ENCODE measurements at places on chromosomes 7 and 10.

DNA sequence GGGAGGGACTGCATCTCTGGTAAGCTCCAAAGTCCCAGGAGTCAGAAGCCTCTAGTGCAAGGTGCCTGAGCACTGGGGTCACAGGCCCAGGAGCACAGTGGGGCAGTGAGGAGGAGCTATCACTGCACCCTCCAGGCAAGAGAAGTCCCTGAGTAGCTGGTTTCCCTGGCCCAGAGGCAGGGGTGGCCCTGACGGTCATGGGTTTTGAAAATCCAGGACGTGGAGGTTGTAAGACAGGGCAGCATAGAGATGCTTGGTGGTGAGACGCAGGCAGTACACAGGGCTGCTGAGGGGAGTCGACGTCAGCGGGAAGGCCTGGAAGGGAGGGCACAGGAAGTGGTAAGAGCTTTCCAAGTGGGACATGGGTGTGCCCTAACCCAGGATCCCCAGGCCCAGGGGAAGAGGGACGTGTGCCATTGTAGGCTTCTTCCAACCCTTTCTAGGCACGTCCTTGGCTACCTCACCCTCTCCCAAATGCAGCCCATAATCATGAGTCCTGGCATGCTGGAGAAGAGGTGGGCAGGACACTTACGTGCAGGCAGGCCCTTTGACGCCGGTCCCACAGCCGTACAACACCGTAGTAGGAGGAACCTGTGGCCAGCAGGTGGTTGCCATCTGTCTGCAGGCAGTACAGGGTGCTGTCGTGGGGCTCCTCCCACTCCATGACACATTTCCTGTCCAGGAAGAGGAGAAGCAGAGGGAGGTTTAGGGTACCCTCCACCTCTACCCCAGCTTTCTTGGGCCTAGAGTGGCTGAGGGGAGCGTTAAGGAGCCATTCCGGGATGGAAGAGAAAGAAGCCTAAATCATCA is 23.2 kb downstream of the DPCD start:
- DNase-seq, result no peak

DNA sequence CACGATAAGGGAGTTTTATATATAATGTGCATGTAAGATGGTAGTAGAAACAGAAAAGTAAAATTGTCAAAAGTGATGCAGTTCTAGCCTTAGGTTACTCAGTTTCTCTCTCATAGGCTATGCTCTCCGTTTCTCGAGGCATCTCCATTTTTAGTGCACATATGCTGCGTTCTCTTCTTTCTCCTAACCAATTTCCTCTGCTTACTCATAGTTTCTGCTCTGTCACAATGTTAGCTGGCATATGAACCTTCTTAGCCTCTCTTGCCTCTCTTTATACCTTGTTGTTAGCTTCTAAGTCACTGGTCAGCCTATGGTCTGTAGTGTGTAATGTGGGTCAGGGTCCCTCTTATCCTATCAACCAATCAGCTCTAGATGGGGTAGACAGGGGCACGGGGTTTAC is 280.6 kb upstream of the ETV1 start:
- DNase-seq, result no peak

DNA sequence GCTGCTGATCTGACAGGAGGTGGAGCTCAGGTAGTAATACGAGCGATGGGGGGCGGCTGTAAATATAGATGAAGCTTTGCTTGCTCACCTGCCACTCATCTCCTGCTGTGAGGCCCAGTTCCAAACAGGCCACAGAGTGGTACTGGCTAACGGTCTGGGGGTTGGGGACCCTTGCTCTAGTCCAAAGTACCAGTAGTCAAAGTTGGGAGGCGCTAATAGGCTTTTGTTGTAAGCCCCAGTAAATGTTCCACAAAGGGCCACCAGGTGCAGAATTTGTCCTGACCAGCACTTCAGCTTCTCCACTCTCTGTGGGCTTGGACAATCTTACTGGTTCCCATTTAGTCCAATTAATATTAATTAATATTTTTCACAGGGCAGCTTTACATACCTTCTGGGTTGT is 206.6 kb downstream of the ACTR3B start:
- no peak for DNase-seq

DNA sequence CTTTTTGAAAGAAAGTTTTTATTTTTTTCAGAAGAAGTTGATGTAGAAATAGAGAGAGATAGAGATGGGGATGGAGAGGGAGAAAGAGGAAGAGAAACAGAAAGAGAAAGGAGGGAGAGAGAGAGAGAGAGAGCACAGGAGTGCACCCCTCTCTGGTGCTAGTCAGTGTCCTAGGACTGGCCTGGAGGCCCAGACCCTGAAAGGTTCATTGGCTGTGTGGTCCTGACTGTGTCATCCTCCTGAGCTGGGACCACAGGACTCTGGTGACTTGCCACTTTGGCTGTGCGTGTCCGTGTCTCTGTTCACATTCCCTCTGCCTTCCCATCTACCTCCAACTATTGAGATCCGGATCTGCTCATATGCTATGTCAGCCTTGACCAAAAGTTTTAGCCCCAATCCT is 62.1 kb upstream of the SHH start:
- DNase-seq, result no peak

- no peak for DNase-seq
Measured at GRCh38 chr7:111103136-111103535, 12.2 kb downstream of the LRRN3 start.

GRCh38 chr7:99098286-99098823 is 45.6 kb downstream of the SMURF1 start:
- DNase-seq, result no peak

DNA sequence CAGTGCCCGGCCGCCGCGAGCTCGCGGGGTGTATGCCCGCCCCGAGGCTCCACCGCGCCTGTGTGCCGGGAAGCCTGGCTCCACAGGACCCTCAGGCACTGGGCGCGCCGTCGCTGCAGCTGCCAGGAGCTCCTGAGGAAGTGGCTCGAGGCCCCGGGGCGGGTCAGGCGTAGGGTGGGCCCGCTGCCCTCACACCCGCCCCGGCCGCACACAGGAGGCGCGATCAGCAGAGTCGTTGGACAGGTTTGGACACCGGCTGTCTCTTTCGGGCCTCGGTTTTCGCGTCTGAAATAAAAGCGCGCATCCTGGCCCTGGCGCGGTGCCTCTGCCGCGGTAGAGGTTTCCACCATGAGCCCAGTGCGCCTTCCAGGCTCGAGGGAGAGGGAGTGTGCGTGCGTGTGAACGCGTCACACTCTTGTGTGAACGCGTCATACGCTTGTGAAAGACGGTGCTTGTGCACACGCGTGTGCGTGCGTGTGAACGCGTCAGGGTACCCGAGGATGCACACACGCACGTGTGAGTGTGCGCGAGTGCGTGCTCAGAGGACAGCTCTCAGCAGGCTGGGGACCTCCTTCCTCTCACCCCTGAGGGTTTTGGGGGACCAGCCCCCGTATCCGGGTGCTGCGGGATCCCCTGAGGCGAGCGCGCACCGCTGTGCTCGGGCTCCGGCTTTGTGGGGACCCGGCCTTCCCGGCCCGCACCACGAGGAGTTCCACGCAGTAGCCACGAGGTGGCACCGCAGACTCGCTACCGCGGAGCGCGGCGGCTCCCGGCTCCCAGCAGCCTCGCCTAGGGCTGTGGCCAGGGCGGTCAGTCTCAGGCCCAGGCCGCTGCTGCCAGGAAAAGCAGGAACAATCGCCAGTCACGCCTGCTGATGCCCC is 83.8 kb downstream of the BMS1 start:
- peak; percentile 27 for DNase-seq

GRCh38 chr10:71549766-71550533 is 153.2 kb downstream of the CDH23 start:
- no peak for DNase-seq

GRCh38 chr7:14236834-14237233 is 247.4 kb upstream of the ETV1 start:
- DNase-seq, result no peak

GRCh38 chr7:121180436-121181063 is 148.2 kb upstream of the WNT16 start:
- no peak for DNase-seq

- DNase-seq, result no peak
Measured at GRCh38 chr7:25427721-25428120, 199.4 kb upstream of the NPVF start.

GRCh38 chr10:93390306-93391090 is 91.6 kb downstream of the MYOF start:
- DNase-seq, result no peak

DNA sequence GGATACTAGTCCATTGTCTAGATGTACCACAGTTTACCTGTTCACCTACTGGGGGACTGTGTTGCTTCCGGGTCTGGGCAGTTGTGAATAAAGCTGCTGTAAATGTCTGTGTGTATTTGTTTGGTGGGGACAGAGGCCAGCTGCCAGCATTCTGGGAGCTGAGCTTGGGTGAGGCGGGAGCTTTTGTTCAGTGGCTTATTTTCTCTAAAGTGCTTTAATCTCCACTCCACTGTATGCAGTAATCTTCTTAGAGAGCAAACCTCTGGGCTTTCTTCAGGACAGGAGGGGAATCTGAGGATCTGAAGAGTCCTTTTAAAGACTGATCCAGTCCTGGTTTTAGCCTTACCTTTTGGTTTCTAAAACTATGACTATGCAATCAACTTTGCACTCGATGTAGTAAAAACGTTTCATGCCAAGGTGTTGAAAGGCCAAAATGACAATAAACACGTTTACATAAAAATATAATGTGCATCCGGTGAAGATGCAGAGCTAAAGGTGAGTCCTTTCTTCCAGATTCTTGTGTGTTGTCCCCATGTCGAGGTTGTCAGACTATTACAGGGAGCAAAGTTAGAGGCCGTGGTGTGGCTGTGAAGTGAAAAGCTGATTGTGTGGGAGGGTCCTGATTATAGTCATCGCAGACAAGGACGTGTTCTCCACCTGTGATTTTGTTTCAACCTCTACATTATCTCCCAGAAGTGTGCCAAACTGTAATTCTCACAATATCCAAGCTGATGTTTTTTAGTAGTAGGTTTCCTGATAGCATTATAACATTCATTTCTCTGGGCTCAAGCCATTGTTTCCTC is 279.8 kb downstream of the CAMK1D start:
- no peak for DNase-seq

DNA sequence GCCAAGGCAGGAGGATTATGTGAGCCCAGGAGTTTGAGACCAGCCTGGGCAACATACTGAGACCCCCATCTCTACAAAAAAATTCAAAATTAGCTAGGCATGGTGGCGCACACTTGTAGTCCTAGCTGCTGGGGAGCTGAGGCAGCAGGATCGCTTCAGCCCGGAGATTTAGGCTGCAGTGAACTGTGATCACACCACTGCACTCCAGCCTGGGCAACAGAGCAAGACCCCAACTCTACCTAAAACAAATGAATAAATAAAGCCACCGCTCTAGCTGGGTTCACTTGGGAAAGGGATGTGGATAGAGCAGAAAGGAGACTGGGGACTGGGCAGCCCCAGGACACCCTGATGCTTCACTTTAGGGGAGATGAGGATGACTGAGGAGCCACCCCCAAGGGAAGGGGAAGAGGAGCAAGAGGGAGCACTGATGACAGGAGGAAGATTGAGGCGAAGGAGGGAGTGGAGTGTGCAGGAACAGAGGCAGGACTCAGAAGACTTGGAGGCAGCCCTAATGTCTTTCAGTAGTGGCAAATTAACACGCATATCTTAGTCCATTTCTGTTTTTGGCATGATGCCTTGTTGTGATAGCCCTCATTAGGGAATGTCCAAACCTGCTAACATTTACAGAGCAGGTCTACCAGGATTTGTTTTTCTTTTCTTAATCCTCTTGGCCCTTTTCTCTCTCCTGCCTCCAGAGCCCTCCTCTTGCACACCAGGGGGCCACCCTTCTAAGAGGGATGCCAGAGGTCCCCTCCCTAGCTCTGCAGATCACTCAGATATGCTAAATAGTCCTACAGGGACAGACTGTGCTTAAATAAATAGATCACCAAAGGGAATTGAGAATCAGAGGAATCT is 88.3 kb downstream of the C10orf105 start:
- DNase-seq, result no peak

GRCh38 chr10:102243309-102243708 is 2.0 kb upstream of the PITX3 start:
- no peak for DNase-seq

- DNase-seq, result no peak
Measured at GRCh38 chr7:87806150-87806549, 70.0 kb downstream of the SLC25A40 start.

GRCh38 chr7:140058517-140058916 is 4.2 kb downstream of the PARP12 start:
- DNase-seq, result no peak

DNA sequence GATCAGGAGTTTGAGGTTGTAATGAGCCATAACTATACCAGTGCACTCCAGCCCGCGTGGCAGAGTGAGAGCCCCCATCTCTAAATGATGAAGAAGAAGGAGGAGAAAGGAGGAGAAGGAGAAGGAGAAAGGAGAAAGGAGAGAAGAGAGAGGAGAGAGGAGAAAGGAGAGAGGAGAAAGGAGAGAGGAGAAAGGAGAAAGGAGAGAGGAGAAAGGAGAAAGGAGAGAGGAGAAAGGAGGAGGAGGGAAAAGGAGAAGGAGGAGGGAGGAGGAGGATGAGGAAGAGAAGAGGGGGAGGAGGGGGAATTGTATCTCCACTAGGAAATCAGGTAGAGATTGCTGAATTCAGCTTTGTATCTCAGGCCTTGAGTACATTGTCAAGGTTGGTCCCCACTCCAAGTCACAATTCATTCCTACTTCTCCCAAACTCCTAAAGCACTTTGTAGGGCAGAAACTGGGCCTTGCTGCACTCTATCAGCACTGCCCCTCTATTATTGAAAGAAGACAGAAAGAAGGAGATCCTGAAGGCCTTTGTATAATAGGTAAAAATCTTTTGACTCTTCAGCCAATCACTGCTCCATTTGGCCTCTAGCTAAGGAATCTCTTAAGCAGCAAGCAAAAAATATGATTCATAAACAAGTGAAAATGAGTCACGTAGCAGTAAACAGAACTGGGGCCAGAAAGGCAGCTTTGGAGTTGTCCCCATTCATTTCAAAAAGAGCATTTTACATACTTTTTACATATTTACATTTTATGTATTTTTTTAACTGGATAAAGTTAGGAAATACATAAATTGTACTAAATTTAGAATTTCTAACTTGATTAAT is 178.0 kb downstream of the IMMP2L start:
- no peak for DNase-seq

- no peak for DNase-seq
Measured at GRCh38 chr7:159105066-159105780, 39.4 kb downstream of the VIPR2 start.

- DNase-seq, result no peak
Measured at GRCh38 chr7:125599387-125599786, 669.8 kb upstream of the POT1 start.

DNA sequence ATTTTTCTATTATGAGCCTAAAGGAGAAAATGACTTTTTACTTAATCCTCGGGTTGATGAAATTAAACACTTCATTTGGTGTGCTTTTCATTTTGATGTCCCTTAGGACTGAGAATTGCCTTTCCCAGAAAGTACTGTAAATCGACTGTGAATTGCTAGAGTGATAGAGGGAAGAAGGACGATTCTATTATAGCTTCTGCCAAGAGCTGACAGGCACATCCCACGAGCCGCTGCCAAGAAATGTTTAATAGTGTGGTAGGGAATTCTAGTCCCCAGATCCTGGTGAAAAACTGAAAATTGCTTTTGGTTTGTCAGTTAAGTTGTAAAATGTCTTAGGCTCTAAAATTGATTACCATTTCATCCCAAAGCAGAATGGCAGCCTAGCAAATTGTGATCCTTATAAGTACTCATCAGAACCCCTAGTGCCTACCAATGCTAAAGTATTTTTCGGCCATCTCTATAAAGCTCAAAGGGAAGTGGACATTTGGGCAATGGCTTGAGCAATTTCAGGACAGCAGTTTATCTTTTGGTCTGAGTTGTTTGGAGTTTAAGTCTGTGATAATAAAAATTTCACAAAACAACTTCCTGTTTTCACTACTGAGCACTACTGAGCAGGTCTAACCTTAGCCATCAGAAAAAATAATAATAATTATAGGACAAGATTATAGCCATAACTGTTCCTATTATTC is 44.6 kb upstream of the HYCC1 start:
- DNase-seq, result no peak

- no peak for DNase-seq
Measured at GRCh38 chr7:4163565-4164203, 518.4 kb upstream of the FOXK1 start.

- no peak for DNase-seq
Measured at GRCh38 chr7:11843113-11843765, 11.2 kb upstream of the THSD7A start.
